ENCODE measurements at places on chromosomes 4 and X.

DNA sequence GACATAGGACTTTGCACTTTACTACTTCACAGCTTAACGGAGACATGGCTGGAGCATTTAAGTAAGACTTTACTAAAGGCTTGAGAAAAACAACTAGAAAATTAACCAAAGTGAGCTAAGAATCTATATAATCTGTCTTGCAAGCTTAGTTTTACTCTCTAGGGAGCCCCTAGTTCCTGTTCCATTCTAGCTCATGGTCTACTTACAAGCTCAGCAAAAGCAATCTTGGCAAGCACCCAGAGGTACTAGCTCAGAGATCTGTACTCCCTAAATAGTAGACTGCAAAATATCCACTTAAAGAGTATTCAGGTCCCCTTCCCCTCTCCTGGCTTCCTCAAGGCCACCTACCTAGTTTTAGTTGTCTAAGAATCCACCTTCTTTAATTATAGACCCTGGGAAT, 469.0 kb downstream of the IDS start:
- no peak for DNase-seq

DNA sequence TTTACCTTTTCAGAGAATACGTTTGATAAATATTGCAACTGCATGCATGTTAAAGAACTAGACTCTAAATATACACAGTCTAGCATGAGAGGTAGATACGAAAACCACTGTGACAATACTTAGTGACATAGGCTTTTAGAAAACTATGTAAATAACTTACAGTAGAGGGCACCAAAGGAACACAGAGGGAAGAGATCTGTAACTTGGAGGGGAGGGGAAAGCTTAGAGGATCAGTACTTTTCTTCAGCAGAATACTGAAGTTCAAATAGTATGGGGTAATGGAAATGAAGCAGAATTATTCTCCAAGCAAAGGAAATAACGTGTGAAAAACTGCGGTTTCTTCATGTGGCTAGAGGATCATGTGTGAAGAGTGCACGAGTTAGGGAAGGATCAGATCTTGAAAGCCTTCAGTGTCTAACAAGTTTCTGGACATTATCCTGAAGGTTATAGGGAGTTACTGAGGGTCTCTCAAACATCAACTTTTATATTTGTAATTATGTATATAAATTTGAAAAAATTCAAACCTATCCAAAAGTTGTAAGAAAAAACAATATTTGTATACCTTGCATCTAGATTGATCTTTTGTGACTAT, 264.3 kb downstream of the NPFFR2 start:
- DNase-seq, result peak; percentile 15

DNA sequence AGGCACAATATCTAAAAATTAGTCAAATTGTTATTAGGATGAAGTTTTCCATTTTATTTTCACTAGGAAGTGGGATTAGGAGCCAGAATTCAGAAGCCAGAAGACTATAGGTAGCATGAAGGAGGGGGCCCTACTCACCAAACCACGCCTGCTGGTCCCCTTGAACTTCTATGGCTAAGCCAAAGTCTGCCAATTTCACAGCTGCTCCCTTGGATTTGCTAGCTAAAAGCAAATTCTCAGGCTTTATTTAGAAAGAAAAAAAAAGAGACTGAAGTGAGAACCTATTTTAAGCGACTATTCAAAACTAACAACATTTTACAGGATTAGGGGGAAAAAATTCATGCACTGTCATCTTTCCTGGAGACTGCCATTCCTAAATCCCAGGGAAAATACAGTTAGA, 224.3 kb downstream of the CAMK2D start:
- no peak for DNase-seq

- no peak for DNase-seq
Measured at GRCh38 chr4:185143601-185143969, 519 bp downstream of the SLC25A4 start.

DNA sequence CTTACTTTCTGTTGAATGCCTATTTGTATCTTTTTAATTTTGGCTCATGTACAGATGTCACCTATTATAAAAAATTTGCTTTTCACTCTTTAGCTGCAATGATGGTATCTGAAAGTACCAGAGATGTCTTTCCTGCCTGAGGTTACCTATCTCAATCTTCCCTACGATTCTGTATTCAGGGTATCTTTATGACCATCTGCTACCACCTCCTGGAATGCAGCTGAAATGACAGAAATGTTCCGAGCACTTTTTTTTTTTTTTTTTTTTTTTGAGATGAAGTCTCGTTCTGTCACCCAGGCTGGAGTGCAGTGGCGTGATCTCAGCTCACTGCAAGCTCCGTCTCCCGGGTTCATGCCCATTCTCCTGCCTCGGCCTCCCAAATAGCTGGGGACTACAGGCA, 136.4 kb downstream of the REPS2 start:
- peak; percentile 1 for DNase-seq

DNA sequence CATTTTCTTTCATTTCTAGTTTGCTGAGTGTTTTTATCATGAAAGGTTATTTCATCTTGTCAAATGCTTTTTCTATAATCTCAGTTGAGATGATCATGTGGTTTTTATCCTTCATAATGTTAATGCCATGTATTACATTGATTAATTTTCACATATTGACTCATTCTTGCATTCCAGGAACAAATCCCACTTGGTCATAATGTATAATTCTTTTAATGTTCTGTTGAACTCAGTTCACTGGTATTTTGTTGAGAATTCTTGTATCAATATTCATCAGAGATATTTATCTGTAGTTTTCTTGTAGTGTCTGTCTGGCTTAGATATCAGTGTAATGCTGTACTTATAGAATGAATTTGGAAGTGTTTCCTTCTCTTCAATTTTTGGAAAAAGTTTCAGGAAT, 16.7 kb upstream of the LHFPL1 start:
- DNase-seq, result no peak

DNA sequence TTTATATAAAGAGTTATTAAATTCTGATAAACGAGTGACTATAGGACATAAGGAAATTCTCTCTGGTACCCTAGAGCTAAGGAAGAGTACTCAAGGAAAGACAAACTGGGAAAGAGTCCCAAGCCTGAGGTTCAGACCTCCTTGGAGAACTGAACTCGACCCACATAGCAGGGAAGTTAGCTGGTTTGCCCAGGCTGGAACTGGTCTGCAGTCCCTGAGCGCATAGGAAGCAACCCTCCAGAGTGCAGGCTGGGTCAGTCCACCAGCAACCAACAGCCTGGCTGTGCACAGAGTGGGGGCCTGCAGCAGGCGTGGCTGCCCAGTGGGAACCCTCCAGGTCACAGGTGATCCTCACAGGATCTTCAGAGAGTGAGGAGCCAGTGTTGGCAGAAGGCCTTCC, 114.1 kb downstream of the SOWAHB start:
- no peak for DNase-seq

DNA sequence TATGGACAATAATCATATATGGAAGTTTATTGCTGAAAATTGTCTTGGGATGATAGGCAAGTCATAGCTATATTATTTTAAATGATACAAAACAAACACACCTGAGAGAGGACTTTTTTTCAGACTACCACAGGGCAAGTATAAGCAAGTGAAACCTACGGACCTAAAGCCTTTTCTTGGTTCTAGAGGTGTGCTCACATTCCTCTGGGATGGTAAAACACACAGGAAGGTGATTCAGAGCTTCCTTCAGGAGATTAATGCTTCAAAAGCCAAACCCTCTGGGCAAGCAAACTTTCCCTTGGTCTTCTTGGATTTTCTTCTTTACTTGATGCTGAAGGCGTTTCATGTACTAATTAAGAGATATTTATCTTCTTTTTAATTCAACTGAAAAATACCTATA, 60.1 kb upstream of the ACSL4 start:
- no peak for DNase-seq

GRCh38 chrX:130876226-130876625, 26.8 kb downstream of the ENOX2 start:
- DNase-seq, result no peak

DNA sequence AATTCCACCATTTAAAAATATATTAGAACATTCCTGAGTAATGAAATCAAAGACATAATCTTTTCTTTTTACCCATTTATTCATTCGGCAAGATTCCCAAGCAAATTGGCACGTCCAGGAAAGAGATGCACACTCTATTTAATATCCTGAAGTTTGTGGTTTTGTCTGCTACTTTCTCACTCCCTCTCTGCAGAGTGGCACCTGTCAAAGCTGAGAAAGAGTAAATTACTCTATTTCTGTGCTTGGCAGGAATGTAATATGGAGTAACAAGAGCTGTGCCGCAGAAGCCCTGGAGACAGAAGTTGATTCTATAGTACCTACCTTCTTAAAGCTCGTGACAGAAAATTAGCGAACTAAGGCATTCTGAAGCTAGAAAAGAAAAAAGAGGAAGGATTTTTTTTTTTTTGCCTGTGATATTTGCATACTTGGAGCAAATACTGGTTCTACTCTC, 5.5 kb downstream of the GSTCD start:
- no peak for DNase-seq

Measured in DMS153 (cell line).